Kasumi-1 (cell line): ENCODE measurements at places on chromosomes 1 and 21.

GRCh38 chr1:208866386-208866955 lies 622.3 kb upstream of the PLXNA2 start:
- DNase-seq = no peak

DNA sequence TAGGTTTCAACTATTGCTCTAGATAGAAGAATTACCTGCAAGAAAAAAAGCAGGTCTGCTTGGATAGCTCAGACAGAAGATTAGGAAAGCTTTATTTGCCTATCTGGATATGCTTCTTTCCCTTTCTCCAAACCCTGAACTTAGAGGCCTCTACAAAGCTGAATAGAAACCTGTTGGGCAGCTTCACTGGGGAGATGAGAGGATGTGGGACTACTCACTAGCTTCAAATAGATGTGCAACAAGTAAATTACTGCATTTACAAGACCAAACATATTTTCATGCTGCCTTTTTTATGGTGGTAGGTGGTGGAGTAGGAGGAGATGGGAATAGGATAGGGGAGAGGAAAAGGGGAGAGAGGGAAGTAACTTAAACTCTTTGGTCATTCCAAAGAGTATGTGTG lies 6.4 kb downstream of the CLCA2 start:
- DNase-seq = no peak

DNA sequence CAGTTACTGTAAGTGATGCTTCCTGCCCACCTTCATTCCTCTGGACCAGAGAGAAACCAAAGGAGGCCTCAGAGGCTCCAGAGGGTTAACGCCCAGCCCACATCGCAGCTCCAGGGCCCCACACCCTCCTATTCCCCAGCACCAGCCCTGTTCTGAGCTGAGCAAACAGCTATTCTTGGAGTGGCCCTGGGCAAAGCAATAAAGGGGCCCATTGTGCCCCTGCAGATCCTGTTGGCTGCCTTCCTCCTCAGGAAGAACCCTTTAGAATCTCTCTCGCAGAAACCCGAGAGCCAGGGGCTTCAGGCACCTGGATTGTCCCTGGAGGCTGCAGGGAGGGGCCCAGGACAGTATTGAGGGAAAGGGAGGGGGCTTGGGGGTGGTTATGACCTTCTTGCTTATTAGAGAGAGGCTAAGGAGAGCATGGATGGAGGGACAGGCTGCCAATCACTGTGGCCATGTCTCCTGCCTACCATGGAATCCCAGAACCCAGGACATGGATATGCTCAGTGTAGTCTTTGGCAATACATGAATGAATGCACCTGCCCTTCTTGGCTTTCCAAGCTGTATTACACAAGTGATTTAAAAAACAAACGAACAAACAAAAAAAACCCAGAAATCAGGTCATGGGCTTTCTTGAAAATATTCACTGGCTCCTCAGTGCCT lies 9.2 kb downstream of the PADI2 start:
- DNase-seq = no peak

GRCh38 chr1:101073836-101074235 lies 48.3 kb upstream of the DPH5 start:
- DNase-seq = no peak

GRCh38 chr21:16942703-16943102 lies 570.1 kb upstream of the CXADR start:
- no peak for DNase-seq

GRCh38 chr1:52603630-52604029 lies 1.5 kb downstream of the GPX7 start:
- no peak for DNase-seq

- no peak for DNase-seq
Measured at GRCh38 chr1:36591278-36591677, 108.6 kb upstream of the CSF3R start.

DNA sequence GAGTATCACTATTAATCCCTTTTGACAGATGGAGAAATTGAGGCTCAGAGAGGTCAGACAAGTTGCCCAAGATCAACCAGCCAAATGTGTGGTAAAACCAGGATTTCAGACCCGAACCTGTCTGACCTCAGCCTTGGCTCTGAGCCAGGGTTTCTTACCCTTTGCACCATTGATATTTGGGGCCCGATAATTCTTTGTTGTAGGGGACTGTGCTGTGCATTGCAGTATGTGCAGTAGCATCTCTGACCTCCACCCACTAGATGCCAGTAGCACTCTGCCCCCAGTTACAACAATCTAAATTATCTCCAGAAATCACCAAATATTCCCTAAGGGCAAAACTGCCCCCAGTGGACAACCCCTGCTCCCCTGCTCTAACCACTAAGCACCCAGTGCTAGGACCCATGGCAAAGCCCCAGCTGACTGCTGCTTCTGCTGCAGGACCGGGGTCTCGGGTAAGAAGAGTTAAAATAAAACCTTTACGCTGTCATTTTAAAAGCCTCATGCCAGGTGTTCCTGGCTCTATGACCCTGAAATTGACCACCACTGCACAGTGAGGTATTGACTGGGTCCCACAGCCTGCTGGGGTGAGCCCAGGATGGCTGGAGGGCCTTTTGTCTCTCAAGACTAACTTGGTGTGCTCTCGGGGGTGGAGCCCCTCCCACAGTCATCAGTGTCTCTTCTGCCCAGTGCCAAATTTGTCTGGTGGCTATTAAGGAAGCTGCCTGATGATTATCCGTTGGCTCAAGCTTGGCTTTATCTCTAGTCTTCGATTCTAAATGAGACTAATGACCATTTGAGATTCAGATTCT lies 5.6 kb upstream of the MAN1C1 start:
- DNase-seq = peak; percentile 21

DNA sequence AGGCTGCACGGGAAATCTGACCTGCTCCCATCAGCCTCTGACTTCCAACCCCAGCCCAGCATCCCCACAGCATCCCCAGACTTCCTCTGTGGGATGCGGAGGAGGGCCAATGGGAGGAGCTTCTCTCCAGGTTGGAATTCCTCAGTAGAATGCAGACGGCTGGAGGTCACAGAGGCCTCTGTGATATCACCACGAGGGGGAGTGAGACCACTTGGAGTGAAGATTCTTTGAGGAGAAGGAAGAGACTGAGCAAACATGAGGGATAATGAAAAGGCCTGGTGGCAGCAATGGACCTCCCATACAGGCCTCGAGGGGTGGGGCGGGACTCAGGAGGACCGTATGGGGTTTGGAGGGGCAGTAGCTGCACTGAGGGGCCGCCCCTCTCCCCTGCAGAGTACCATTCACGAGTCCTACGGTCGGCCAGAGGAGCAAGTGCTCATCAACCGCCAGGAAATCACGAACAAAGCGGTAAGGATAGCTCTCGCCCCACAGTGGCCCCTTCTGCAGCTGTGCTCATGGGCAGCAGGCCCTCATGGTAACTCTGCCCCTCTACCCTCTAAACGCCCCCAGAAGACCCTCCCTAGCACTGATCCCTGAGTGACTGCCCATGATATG lies at the start of gene CATSPER4:
CATSPER4 (plus strand) TSS at position 230 of the 615 bp plus-strand sequence; CDS start at position 256, 26 bp downstream.
- DNase-seq = peak; percentile 38

- no peak for DNase-seq
Measured at GRCh38 chr1:14103878-14104430, 404.0 kb downstream of the PRDM2 start.

DNA sequence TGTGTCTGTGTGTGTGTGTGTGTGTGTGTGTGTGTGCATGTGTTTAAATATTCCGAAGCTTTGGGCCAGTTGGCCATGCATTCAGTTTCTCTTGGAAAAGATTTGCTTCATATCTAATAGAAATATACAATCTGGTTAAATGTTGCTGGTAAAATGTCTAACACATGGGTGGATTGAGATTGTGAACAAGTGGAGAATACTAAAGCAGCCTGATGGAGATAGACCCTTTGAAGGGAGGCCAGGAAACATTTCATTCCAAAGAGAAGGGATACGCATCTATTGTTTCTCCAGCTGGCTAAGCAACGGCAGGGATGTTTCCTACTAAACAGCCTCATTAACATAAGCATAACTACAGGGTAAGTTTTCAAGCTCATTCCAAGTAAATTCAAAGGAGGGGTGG lies 257.5 kb upstream of the PTBP2 start:
- no peak for DNase-seq

GRCh38 chr1:59223989-59224634 lies 72.8 kb upstream of the FGGY start:
- no peak for DNase-seq

- no peak for DNase-seq
Measured at GRCh38 chr1:110547017-110547416, 28.0 kb upstream of the KCNA10 start.

DNA sequence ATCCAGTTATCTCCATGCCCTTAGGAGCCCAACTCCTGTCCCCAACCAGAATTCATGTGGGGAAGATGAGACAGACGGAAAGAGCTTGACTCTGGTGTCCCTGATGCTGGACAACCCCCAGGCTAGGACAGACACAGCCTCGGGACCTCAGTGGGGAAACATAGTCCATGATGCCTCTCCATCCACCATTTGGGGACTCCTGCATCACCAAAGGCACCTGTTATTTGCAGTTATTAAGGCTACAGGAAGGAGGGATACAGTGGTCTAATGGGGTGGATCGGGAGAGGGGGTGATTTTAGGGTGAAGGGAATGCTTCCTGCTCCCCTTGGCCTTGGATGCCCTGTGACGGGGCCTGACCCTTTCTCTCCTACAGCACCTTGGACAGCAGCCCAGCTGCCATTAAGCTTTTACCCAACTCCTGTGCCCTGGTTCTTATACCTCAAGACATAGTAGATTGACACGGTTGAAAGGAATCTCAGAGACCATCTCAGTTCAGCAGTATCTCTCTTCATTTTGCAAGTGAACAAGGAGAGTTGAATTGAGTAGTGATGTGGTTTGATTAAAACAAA lies 111.6 kb downstream of the MATN1 start:
- no peak for DNase-seq

DNA sequence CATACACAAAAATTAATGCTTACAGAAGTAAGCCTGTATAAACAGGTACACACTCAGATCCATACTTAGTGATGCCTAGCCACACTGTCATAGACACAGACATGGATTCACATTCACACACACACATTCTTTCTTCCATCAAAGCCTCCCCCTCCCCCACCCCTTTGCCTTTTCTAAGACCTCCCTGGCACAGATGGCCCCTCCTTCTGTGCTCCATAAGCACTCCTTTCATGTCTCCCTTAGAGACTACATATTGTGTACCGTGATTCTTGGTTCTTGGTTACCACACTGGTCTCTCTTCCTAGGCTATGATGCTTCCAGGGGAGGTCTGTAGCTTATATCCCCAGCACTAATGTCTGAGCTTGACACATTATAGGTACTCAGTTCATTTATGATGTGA lies 2.0 kb upstream of the NHLH2 start:
- DNase-seq = no peak

DNA sequence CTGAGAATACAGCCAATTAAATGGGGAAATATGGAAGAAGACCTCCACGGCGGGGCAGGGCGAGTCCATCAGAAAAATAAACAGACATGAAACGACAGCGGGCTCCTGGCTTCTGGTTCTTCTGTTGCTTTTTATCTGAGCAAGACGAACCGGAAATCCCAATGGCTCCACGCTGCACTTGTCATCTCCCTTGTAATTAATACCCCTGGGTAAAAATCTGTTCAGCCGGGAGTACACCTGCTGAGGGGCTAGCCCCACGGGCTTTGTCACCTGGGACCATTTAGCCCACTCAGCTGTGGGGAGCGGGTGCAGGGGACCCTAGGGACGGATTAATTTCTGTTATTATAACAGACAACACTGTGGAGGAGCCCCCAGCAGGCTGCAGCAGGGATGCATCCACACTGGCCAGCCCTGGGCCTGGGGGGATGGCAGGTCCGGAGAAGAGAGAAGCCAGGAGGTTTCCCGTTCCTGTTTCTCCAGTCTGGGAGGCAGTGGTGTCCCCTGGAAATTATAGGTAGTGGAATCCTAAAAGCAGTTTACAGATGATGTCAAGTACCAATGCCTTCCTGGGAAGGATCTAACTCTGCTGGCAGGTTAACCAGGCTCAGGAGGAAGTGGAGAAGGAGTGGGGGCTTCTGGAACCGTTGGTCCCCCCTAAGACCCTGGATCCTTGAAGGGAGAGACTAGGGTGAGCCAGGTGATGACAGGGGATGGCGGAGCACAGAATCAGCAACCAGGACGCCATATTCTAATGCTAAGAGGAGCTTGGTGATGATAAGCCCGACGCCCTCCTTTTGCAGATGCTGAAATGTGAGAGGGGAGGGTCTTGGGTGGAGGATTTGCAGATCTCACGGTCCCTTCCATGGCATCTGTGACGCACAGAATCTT lies 566.1 kb downstream of the PTPRU start:
- no peak for DNase-seq

- DNase-seq = no peak
Measured at GRCh38 chr1:186297439-186298045, 77.5 kb downstream of the TPR start.

DNA sequence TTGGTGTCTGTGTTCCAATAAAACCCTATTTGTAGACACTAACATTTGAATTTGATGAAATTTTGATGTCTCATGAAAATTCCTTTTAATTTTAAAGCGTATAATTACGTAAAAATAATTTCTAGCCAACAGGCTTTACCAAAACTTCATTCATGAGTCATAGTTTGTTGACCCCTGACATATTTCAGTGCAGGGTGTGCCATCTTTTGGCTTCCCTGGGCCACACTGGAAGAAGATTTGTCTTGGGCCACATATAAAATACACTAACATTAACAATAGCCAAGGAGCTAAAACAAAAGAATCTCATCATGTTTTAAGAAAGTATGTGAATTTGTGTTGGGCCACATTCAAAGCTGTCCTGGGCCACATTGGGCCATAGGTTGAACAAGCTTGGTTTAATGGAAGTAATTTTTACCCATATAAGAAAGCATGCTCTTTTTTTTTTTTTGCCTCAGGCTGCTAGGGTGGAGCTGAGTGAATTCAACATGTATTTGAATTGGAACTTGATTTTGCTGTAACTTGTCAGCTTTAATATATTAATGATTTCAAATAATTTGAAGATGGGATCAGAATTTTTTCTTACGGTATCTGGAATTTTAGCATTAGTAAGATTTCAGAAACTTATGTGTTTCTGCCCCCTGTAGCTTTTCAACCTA lies 267.7 kb upstream of the RGS18 start:
- no peak for DNase-seq

DNA sequence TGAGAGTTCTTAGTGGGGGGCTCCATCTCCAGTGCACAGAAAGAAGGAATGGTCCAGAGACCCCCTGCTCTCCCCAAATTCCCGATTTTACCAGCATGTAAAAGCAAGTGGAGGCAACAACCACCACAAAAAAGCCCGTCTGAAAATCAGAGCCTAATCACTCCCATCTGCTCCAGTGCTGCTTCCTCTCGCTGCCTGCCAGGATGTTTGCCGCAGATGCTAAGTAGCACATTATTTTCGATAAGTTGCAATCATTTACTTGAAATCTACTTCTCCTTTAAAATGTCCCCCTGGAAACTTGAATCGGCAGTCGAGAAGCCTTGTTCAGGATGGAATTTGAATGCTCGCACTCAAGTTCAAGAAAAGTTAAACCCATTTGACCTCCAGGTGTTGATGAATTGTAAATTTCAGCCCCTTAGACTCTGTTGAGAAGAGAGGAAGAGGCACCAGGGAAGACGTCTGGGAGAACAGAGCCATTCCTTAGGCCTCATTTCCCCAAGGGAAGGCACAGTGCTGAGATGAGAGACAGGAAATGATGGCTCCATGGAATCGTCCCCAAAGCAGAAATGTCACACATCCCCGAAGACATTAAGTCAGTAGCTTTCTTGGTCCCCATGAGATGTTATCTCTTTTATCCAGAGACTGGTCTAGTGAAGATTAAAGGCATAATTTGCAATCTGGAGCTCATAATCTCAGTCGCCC lies 221.3 kb downstream of the PBX1 start:
- DNase-seq = no peak
